Lower lobe of right lung (tissue), 2 donors: ENCODE measurements at places on chromosomes 7 and 10. TPM values are rescaled to one million over a fixed set of nuclear protein-coding genes. Genes with fewer than 3 reads are reported as not detected.

- H3K4me1 ChIP-seq, result no peaks in the 10 kb centered on the region
- no peak for DNase-seq
- H3K27me3 ChIP-seq, result no peaks in the 10 kb centered on the region
Measured at GRCh38 chr10:35322636-35323035, 13.7 kb upstream of the CCNY start.

- no peaks in the 10 kb centered on the region for H3K27me3 ChIP-seq
- H3K36me3 ChIP-seq, result no peaks in the 10 kb centered on the region
- peaks cover 5% of the 10 kb centered on the region for H3K4me1 ChIP-seq
- no peak overlapping the region for H3K4me3 ChIP-seq
- H3K27ac ChIP-seq, result peak overlapping the region; percentile 58
- peak; percentile 75 for DNase-seq
Measured at GRCh38 chr7:157318015-157318706, 18.6 kb upstream of the DNAJB6 start.

DNA sequence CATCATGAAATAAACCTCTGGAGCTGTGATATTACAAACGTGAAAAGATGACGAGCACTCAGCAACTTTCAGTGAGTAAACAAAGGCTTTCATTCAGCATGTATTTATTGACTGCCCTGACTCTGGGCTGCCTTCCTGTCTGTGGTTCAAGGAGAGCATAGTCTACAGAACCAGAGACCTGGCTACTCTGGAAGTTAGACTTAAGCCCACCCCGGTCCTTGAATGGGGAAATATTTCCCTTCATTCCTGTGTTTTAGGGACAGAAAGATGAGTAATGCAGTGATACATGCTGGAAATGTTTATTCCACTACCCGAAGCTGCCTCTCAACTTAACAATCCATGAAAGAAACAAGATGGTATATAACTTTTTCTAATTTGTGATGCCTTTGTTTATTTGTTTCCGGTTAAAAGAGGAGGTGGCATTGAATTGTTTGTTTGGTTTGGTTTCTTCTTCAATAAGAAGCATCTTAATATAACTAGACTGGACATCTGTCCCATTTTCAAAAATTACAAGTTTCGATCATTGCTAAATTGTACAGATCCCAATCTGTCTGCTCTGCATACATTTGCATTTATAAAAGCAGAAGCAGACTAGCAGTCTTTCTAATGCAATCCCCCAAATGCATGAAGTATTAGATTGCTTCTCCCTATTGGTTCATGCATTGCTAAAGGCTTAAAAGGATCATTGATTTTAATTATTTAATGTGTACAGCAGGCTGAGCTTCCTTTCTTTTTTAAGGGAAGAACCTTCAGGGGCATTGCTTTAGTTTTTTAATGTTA is 57.7 kb downstream of the TRUB1 start:
- no peak for DNase-seq

DNA sequence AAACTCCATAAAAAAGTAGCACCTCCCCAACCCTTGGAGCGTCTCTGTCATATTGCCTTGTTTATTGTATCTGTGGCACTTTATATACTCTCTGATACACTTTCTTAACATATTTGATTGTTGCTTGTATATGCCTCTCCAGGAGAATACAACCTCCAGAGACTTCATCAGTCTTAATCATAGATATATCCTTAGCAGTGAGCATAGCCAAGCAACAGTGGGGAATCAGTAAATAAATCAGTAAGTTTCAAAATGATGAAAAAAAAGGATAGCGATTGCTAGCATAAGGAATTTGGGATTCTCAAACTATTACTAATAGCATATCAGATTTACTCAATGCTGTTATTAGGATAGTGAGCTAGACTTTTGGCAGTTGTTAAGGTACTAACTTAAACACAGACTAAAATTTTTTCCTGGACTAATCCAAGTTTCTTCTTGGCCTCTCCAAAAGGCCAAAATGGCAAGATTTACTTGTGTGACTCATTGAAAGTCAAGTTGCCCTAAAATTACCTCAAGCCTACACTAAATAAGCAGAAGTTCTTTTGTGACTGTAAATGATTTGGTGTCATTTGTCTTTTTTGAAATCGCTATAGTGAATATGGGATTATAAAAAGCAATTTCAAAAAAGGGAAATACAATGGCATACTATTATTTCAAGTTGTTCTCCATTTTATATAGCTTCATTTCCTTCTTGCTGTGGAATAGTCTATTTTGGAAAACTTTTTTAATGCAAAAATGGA is 177.9 kb downstream of the CHN2 start:
- no peak overlapping the region for H3K27ac ChIP-seq
- H3K36me3 ChIP-seq, result no peaks in the 10 kb centered on the region
- no peak overlapping the region for H3K4me3 ChIP-seq
- no peak for DNase-seq
- H3K27me3 ChIP-seq, result no peaks in the 10 kb centered on the region

Gene LRMDA
- 29.9 TPM for total RNA-seq

DNA sequence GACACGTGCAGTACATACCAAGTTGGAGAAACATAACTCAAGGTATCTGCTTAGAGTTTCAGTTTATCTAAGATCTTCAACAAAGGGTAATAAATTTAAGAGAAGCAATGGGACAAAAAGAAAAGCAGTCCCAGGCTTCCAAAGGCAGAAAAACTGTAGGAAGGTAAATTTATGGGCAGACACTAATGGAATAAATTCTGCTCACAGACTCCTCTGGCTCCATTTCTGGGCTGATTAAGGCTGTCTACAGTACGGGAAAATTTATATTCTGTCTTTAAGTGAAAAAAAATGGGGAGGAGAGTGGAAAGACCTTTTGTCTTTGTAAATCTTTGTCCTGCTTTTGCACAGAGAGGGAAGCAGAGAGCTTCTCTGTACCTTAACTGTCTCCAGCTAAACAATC is 587.5 kb upstream of the IGFBP3 start:
- no peaks in the 10 kb centered on the region for H3K36me3 ChIP-seq
- H3K27me3 ChIP-seq, result no peaks in the 10 kb centered on the region
- H3K4me1 ChIP-seq, result no peaks in the 10 kb centered on the region
- DNase-seq, result no peak
- no peak overlapping the region for H3K27ac ChIP-seq

DNA sequence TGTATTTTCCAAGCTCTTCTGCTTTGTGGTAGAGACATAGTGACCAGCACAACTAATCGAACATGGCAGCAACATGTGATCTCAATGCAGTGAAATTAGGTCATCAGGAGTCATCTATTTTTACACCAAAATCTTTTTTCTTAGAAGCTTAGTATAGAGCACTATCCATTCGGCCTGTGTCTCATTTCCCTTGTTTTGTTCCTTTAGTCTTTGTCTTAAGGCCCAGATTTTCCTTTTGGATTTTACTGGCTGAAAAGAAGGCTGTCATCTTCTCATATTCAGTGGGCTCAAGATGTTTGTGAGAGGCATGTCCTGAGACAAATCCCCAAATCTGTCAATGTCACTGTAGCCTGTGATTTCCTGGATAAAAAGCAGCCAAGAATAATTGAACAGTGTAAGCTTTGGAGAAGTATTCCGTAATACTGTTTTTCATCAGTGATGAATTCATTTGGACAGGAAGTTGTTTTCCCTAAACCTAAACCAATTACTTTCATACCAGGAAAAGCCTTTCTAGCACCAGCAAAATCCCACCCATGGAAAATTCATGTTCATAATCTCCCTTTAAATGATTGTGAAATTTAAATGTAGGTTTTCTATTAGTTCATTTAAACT is 55.2 kb downstream of the MAGI2 start:
- no peak overlapping the region for H3K4me3 ChIP-seq
- no peak for DNase-seq
- no peak overlapping the region for H3K27ac ChIP-seq
- no peaks in the 10 kb centered on the region for H3K36me3 ChIP-seq

GRCh38 chr7:113892818-113893217 is 26.0 kb downstream of the PPP1R3A start:
- no peak overlapping the region for H3K4me3 ChIP-seq
- H3K36me3 ChIP-seq, result no peaks in the 10 kb centered on the region
- H3K27ac ChIP-seq, result no peak overlapping the region
- no peak for DNase-seq

DNA sequence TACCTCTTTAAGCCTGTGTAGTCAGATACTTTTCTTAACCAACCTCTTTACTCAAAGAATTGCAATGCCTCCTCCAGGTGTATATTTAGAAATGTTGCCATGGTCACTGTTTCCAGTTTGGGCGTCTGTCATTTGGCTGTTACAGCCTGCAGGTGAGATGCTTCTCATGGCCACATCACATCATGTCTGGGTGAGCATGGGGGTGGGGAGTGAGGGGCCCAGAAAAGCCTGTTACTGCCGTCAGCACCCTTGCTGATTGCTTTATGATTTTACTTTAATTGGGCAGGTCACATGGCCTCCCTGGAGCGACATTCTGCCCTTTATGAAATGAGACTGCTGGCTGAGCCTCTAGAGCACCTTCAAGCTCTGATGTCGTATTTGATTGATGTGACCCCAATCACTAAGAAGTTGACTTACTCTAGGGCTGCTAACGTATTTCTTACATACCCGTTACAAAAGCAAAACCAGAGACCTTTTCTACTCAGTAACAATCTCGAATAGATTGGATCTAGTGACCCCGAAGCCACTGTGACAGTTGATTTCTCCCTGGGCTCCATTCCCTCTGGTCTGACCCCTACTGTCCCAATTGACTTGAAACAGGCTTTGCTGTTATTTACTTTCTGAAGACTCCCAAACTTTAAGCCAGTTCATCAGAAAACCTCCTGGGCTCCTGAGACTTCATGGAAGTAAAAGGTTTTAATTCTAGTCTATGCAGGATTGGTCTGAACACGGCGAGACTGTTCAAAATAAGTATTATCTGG is 60.7 kb downstream of the OTUD1 start:
- H3K27me3 ChIP-seq, result no peaks in the 10 kb centered on the region
- no peak for DNase-seq
- no peaks in the 10 kb centered on the region for H3K4me1 ChIP-seq

- H3K4me3 ChIP-seq, result no peak overlapping the region
- H3K27me3 ChIP-seq, result no peaks in the 10 kb centered on the region
- DNase-seq, result no peak
- no peaks in the 10 kb centered on the region for H3K4me1 ChIP-seq
Measured at GRCh38 chr10:34295142-34295548, 520.0 kb downstream of the PARD3 start.

Gene ARMC10
- total RNA-seq, result 33.5 TPM

GRCh38 chr7:99340659-99341058 is 15.0 kb downstream of the ARPC1A start:
- no peak for DNase-seq
- no peak overlapping the region for H3K4me3 ChIP-seq
- peaks cover 99% of the 10 kb centered on the region for H3K36me3 ChIP-seq
- H3K4me1 ChIP-seq, result peaks cover 3% of the 10 kb centered on the region

DNA sequence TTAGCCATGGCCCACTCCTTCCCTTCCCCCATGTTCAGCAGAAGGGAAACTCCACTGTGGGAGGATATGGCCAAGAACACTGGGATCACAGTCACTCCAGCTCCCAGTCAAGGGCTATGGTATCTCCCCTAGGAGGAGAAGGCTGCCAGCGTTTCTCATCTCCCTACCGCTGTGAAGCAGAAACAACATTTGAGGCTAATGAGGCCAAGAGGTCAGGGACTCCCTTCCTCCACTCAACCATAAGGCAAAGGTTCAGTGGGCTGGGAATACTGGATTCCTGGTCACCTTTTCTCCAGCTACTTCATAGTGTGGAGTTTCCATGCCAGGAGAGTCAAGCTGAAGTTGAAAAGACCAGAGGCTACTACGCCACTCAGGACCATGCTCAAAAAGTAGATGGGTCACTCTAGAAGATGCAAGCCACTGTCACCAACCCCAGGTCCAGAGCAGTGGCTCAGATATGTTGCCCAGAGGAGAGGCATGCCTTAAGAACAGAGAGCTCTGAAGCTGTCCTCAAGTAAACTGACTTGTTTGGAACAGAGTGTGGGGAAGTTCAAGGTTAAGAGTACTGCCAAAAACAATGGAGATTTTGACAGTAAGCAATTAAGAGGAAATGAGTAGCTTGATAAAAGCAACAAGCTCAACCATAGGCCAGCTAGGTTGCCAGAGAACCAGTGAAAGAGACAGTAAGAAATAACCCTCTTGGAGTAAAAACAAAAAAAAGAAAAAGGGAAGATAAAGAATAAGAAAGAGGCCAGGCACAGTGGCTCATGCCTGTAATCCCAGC is 3.8 kb upstream of the TMEM140 start:
- H3K27me3 ChIP-seq, result no peaks in the 10 kb centered on the region
- no peaks in the 10 kb centered on the region for H3K36me3 ChIP-seq
- H3K4me3 ChIP-seq, result no peak overlapping the region

- no peak overlapping the region for H3K4me3 ChIP-seq
- DNase-seq, result no peak
- no peak overlapping the region for H3K27ac ChIP-seq
- no peaks in the 10 kb centered on the region for H3K36me3 ChIP-seq
- H3K27me3 ChIP-seq, result no peaks in the 10 kb centered on the region
- no peaks in the 10 kb centered on the region for H3K4me1 ChIP-seq
Measured at GRCh38 chr10:61640856-61641255, 21.9 kb upstream of the CABCOCO1 start.

DNA sequence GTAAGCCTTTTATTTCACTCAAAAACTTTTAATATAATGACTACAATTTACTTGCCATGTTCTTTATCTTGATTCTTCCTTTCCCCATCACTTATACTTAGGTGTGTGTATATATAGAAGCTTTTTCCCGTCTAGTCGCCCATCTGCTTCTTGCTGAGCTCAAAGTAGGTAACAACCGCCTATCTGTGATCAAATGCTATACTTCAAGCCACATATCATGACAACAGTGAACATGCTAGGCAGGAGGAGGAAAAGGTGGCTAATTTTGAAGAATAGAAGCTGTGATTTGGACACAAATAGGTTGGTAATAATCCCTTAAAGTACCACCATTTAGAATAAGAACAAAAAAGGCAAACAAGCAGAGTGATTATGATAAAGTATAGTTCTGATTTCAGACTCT is 367.3 kb upstream of the CHRM2 start:
- H3K27ac ChIP-seq, result no peak overlapping the region
- DNase-seq, result no peak
- no peaks in the 10 kb centered on the region for H3K36me3 ChIP-seq
- H3K27me3 ChIP-seq, result no peaks in the 10 kb centered on the region

Gene CASP7
- 36.3 TPM for total RNA-seq

Gene FAM237B
- total RNA-seq, result not detected

DNA sequence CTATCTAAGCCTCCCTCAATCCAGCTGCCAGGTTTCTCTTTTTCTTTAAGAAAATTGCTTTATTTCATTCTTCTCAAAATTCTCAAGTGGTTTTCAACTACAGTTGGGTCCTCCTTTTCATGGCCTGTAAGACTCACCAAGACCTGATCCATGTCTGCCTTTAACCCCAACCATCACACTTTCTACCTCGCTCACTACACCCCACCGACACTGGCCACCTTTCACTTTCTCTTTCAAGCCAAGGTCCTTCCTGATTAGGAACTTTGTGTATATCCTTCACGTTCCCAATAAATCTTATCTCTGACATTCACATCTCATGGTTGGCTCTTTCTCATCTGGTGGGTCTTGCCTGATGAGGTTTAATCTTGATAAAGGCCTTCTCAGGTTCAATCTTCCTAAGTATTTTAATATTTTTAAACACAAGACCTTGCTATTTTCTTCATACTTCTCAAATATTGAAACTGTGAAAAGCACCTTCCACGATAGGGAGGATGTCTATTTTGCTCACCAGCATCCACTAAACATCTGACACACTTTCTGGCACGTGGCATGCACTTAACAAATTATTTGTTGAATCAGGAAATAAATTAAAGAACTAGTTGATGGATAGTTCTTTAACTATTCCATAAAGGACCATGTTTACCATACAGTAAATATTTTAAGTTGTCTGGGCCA is 624.8 kb downstream of the GRID1 start:
- H3K4me3 ChIP-seq, result no peak overlapping the region
- DNase-seq, result no peak
- H3K36me3 ChIP-seq, result no peaks in the 10 kb centered on the region
- no peaks in the 10 kb centered on the region for H3K27me3 ChIP-seq
- H3K27ac ChIP-seq, result no peak overlapping the region

Gene SPRN
- not detected for total RNA-seq
